CD4-positive, alpha-beta T cell treated with Interferon gamma for 1 hour (primary cell): ENCODE measurements at places on chromosomes 4 and X.

DNA sequence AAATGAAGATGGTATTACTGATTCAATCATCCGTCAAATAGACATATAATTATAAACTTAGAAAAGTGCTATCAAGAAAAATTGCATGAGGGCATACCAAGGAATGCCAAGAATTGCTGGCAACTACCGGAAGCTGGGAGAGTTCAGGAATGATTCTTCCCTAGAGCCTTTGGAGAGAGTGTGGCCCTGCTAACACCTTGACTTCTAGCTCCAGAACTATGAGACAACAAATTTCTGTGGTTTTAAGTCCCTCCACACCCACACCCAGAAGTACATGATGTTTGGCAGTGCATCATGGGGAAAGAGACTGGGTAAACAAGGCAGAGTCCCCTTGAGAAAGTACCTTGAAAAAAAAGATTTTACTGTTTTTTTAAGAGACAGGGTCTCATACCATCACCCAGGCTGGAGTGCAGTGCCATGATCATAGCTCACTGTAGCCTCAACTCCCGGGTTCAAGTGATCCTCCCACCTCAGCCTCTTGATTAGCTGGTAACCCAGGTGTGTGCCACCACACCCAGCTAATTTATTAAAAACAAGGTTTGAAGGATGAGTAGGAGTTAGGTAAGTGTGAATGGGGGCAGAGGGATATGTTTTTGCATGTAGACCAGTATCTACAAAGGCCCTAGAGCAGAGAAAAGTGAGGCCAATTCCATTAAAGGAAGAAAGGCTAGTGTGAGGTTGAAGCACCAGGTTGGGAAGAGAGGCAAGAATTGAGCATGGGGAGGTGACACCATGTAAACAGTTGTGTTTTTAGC is 53.1 kb downstream of the GSX2 start:
- no peak for DNase-seq

GRCh38 chr4:69656653-69657158 is 3.7 kb upstream of the UGT2A1 start:
- no peak for DNase-seq

GRCh38 chr4:123246085-123246484 is 150.5 kb upstream of the SPRY1 start:
- no peak for DNase-seq

DNA sequence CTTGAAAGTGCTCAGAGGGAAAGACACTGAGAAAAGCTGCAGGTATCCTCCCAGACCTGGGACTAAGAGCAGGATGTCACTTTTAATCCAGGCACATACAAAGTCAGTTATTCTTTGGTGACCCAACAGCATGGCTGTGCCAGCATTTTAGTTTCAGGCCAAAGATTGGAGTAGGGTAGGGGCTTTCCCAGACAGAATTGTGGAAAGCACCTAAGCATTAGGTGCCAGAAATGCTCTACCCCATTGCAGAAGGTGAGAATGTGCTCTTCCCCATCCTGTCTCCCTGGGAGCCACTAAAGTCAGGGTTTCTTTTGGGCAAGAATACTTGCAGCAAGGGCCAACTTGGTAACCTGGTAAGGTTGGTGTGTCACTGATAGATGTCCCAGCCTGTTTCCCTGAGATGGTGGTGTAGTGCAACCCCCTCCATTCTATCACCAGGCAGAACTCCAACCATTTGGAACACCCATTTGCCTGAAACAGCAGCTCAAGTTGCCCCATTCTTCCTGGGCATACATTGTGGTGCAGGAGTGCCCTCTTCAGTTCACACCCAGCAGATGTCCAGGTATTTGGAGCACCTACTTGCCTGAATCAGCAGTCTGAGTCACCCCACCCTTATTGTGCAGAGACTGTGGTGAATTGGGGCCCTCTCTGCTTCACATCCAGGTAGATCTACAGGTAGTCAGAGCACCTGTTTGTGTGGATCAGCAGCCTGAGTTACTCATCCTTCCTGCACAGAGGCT is 183.5 kb downstream of the ZC4H2 start:
- no peak for DNase-seq

DNA sequence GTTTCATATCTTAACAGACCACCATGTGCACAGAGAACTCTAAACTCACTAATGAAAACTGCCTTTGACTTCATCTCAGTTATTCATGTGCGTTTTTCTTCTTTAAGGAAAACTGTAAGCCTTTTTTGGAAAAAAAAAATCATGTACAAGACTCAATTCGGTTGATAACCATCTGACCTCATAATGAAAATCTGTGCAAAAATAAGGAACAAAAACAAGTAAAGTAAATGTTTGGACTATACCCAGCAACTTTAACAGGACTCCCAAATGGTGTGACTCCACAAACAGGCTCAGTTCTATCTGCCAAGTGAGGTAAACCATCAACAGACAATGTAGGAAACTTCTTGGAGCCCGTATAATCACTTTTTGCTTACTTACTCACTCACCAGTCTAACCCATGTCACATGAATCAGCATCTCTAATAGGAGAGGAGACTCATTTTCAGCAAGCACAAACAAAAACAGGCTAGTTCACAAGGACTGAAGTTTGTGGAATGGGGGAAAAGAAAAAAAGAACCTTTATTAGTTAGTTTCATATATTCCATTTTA is 9.3 kb downstream of the APOO start:
- DNase-seq, result no peak

- DNase-seq, result no peak
These were observed 257.6 kb upstream of the DDX53 start for GRCh38 chrX:22742174-22742573.

- no peak for DNase-seq
These were observed 66.5 kb downstream of the CLCN4 start for GRCh38 chrX:10223276-10223675.

- no peak for DNase-seq
These were observed 314.5 kb upstream of the HS3ST1 start for GRCh38 chr4:11743236-11743635.

GRCh38 chrX:106874075-106874474 is 29.1 kb downstream of the RIPPLY1 start:
- DNase-seq, result no peak

GRCh38 chr4:59195839-59196238 is 2004.3 kb upstream of the ADGRL3 start:
- no peak for DNase-seq

GRCh38 chr4:84238247-84239090 is 260.6 kb downstream of the NKX6-1 start:
- DNase-seq, result no peak
